Dermis microvascular lymphatic vessel endothelial cell (primary cell): ENCODE measurements at places on chromosomes 2 and 18.

- DNase-seq: peak; percentile 26
Observed at GRCh38 chr2:210224941-210225672, at the start of gene ACADL. Gene ACADL, minus strand, starts transcription at chr2:210225447. Its CDS starts 184 bp downstream, at chr2:210225263.

DNA sequence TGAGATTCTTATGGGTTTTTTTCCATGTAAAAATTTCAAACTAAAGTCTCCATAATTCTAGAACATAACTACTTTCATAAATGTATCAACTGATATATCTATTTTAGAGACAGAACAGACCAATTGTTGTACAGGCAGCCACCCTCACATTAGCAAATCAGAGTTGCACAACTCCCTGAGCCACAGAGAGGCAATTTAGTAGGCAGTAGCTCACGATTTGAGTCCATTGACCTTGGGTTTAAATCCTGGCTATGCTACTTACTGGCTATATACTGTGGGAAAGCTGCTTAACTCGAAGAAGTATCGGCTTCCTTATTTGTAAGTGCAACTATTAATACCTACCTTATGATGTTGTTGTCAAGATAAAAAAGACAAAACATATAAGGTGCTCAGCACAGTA, 16.2 kb downstream of the MTIF2 start:
- no peak for DNase-seq

GRCh38 chr2:129055824-129056223, 737.2 kb upstream of the HS6ST1 start:
- no peak for DNase-seq

- DNase-seq: no peak
Observed at GRCh38 chr2:205473791-205474190, 208.5 kb upstream of the NRP2 start.

DNA sequence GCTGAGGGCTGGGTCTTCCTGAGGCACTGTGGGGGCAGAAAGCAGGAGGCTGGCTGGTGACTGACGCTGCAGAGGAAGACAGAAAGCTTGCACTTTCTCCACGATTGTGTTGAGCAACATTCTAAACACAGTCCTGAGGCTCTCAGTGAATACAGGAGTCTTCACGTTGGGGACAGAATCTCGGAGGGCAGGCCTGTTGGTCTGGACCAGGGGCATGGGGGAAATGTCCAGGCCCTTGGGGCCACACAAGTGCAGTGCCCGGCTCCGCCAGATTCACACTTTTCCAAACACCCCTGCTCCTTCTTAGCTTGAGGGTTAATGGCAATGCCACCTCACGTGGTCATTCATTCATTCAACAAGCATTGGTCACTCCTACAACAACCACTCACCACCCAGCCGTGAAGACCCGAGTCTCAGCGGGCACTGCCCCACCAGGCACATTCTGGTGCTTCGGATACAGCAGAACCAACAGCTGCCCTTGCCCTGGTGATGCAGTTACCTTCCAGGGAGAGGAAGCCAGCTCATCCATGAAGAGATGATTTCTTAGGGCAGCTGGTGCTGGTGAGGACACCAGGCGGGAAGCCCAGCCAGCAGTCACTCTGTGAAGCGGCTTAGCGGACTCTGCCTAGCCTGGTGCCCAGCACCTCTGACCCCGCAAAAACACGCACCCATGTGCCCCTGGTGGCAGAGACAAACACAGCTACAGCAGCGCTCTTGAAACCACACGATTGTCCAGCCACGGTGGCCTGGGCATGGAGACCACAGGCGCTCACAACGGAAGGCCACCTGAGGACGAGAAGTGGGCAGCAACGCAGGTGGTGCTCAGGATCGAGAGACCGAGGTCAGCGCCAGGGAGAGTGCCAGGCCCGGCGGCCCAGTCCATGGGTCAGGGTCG, 10.9 kb upstream of the GPC1 start:
- no peak for DNase-seq

GRCh38 chr2:170019060-170019805, 158.7 kb upstream of the MYO3B start:
- no peak for DNase-seq

DNA sequence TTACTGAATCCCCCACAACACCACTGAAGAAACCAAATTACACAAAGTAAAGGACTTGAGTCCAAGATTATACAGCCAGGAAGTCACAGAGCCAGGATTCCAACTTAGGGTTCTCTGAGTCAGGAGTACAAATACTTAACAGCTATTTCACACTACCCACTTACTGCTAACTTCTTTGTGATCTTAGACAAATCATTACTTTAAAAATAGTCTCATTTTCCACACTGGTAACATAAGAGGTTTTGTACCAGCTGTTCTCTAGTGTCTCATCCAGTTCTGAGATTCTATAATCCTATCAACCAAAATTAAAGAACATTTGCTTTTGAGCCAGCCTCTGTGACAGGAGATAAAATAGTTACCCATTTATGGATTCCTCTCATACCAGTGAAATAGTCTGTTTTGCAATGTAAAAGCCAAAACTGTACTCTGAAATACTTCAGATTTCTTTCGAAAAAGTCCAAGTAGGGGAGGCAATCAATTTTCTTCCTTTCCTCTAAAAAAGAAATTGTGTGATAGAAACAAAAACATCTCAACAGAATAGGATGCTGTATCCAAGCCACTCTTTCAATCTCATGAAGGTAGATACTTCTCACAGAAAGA, 157.6 kb downstream of the LRATD1 start:
- DNase-seq: no peak

DNA sequence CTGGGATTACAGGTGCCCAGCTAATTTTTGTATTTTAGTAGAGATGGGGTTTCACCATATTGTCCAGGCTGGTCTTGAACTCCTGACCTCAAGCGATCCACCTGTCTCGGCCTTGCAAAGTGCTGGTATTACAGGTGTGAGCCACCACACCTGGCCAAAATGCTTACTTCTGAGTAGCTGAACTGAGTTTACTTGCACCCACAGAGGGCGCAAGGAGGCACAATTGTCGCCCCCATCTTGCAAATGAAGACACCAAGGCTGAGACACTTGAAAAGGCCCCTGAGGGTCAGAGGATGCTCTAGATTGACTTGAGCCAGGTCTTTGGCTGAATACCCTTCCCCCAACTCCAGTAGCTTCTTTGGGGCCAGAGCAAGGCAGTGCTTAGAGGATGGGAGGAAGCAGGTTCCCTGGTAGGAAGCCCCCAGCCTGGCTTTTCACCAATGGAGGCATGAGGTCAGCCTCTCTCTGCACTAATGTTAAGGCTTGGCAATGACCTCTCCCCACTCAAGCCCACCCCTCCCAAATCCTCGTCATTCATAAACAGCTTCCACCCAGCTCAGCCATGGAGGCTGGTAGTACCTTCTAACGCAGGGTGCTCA, 14.5 kb upstream of the KIF1A start:
- DNase-seq: no peak

GRCh38 chr2:98063291-98063854, 23.6 kb upstream of the VWA3B start:
- no peak for DNase-seq
